ENCODE measurements at places on chromosomes 7 and 10.

DNA sequence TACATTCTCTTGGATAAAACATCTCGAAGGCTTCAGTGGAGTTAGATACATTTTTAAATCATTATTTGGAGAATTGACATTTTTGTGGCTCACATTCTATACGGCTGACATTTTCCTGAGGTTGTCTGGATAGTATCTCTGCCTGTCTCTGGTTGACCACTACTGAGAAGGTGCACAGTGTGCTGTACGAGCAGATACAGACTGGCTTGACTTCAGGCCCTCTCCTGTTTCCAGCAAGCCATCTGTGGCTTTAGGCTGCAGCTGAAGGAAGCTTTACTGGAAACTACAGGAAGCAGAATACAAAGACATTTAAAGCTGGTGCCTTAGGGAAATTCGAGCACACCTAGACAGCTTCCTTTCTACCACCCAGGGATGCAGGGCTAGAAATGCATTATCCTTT, 39.3 kb upstream of the RSU1 start:
- no peak for DNase-seq

GRCh38 chr7:50555594-50556140, 9.5 kb downstream of the DDC start:
- no peak for DNase-seq

- peak; percentile 37 for DNase-seq
Measured at GRCh38 chr10:49407552-49408137, 11.8 kb upstream of the DRGX start.

- no peak for DNase-seq
Measured at GRCh38 chr7:31145339-31145738, 93.2 kb downstream of the ADCYAP1R1 start.

DNA sequence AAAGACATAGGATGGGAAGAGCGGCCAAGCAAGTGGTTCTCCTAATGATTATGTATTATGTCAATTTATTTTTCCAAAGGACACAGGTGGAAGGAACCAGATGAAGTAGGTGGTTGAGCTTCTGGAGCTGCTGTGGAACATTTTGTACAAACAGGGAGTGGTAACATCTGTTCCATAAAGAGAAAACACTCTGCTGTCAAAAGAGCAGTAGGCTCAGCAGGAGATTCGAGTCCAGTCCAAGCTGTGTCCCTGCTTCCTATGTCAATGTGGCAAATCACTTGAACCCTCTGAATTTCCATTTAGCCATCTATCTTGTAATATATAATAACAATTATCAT, 448.0 kb upstream of the ANKRD30A start:
- DNase-seq: no peak

DNA sequence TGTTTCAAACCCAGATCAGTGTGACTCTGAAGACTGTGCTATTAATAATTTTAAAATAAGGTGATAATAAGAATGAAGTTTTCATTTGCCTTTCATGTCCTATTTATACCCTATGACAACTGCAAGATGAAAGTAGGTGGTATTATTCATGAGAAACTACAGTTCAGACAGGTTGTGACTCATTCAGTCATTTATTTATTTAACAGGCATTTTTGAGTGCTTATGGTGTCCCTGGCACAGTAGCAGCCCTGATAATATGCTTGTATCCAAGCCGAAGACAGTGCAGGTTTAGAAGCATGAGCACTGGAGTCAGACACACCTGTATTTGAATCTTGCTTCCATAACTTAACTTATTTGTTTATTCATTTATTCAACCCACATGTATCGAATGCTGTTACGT, 87.1 kb downstream of the FZD1 start:
- no peak for DNase-seq

GRCh38 chr10:125868372-125868975, 12.6 kb downstream of the DHX32 start:
- DNase-seq: no peak

GRCh38 chr10:56782503-56782902, 421.4 kb upstream of the ZWINT start:
- no peak for DNase-seq

DNA sequence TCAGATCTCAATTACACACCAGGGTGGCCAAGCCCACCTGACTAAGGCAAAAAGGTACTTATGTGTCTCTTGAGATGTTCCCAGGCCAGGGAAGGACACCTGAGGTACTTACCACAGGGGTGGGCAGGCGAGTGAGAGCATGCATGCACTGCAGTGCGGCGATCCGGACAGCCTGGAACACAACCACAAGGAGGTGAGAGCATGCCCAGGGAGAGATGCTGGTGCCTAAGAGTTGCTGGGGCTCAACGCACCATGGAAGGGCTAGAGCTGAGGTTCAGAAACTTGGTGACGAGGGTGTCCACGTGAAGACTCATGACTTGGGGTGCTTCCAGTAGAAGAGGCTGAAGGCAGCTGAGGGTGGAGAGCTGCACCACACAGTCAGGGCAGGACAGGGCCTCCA, 13.1 kb downstream of the ZDHHC16 start:
- no peak for DNase-seq

GRCh38 chr7:2838873-2839578, 5.1 kb downstream of the GNA12 start:
- DNase-seq: no peak

DNA sequence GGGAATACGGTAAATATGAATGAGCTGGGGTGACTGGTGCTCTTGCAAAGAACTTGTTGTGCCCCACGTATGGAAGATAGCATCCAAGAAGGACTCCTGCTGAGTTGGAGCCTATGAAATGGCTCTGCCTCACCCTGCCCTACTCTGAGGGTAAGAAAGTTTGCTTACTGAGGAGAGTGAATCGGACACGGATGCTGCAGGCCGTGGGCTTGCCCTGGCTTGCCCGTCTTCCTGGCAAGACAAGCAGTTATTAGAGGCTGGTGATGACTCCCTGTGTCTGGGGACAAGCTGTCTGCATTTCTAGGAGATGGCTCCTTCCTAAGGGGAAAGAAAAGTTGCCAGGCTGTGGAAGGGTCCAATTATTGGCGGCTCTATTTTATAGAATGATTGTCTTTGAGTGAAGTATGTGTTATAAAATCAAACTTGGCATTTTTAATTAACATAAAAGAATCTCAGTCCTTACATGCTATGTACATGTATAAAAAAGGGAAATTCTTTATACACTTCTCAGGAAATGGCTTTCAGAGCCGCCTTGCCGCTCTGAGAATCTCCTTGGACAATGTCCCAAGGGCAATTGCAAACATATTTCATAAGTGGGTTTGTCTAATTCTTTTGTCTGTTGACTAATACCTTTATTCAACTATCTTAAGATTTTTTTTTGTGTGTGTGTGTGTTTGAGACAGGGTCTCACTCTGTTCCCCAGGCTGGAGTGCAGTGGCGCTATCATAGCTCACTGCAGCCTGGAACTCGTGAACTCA, 64.6 kb downstream of the CYP26A1 start:
- no peak for DNase-seq

GRCh38 chr10:51097546-51097945, 23.3 kb downstream of the PRKG1 start:
- no peak for DNase-seq

GRCh38 chr7:157366722-157367121, 29.9 kb downstream of the DNAJB6 start:
- no peak for DNase-seq

DNA sequence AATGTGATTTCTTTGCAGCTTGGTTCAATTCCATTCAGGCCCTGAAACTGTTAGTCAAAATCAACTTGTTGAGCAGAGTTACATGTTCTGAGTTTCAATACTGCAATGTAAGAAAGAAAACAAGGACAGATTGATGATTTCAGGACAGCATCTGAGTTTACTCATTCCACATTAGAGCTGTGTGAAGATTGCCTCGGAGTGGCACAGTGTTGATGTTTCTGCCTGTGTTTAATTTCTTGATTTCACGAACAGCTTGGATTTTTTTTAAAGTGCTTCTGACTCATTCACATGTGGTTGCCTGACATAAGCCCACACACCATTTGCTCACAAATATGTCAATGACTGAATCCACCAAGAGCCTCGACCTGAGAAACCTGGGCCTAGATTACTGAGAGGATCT, 101.2 kb upstream of the PARD3 start:
- no peak for DNase-seq

- DNase-seq: no peak
Measured at GRCh38 chr10:79933961-79934360, 14.9 kb downstream of the SFTPD start.

DNA sequence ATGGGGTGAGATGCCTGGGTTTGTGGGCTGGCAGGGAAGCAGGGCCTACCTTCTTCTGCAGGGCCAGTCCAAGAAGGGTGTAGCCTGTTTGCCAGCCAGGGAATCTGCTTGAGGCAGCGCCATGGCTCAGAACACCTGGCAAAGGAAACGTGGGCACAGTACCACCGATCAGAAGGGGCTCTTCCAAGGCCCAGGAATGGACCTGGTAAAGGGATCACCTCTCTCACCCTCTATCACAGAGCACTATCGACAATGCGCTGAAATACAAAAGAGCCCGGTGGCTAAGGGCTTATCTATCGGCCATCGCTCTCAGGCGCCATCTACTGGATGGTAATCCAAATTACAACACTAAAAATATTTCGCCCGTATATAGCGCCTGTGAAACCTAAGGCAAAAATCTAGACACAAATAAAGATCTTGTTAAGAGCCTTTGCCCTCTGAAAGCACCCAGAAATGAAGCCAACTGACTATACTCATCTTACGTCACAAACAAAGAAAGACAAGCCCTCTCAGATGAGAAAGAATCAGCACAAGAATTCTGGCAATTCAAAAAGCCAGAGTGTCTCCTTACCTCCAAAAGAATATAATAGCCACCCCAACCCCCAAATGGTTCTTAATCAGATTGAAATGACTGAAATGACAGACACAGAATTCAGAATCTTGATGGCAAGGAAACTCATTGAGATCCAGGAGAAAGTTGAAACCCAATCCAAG, 217.8 kb upstream of the HPS1 start:
- DNase-seq: no peak

- no peak for DNase-seq
Measured at GRCh38 chr7:67554986-67555385, 558.4 kb downstream of the TYW1 start.

- DNase-seq: no peak
Measured at GRCh38 chr10:123642697-123643096, 23.5 kb upstream of the GPR26 start.

DNA sequence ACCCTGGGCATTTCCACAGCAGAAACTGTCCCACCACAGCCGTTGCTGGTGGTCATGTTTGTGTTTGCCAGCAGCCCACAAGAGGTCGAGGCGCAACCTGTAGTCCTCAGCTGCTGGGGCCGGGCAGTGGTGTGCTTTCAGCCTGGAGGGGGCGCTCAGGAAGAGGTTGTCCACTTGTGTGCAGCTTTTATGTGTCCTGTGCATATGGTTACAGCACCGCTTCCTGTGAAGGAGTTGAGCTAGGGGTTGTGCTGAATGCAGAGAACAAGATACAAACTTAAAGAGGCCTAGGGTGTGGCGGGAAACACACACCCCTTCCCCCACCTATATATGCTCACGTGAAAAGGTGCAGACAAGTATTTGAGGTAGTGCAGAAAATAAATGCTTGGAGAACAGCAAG, 29.5 kb upstream of the PFKFB3 start:
- DNase-seq: no peak

DNA sequence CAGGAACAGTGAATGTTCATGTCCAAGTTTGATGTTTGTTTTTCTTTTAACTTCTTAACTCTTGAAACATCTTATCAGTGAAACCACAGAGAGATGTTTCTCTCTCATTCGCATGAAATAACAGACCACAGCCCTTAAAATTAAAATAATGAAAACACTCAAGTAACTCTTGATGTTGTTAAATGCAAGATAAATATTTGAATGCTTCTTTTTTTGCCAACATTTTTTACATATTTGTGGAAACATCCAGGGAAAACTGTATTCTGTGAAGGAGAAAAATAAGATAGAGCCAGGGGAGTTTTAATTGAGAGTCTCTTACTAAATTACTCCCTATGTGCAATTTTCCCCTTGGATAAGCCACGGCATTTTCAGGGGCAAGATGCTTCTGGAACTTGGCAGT, 361.8 kb upstream of the MGMT start:
- no peak for DNase-seq

DNA sequence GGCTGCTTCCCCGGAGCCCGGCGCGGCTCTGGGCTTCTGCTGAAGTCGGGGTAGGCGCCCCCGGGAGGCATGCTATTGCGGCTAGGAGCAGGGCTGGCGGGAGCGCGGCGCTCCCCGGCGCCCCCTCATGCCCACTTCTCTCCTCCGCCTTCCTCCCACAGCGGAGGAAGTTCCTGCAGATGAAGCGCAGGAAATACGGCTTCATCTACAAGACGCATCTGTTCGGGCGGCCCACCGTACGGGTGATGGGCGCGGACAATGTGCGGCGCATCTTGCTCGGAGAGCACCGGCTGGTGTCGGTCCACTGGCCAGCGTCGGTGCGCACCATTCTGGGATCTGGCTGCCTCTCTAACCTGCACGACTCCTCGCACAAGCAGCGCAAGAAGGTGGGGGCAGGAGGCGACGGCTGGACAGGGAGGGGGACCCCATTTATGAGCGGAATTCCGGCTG, 479 bp downstream of the CYP26A1 start:
- no peak for DNase-seq

DNA sequence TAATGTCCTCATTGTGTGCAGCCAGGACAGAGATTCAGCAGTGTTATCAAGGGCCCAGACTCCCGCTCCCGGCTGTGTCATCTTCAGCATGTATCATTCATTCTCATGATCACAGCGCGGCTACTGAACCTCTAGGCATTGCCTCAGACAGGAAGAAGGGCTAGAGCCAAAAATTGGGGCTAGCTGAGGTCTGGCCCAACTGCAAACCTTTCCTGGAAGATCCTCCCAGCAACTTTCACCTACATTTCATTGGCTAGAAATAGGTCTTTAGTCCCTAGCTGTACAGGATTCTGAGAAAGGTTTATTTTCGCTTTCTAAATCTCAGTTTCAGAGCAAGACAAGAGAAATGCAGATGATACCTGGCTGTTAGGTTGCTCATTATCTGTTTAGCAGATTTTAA, 81.9 kb downstream of the CREM start:
- no peak for DNase-seq

DNA sequence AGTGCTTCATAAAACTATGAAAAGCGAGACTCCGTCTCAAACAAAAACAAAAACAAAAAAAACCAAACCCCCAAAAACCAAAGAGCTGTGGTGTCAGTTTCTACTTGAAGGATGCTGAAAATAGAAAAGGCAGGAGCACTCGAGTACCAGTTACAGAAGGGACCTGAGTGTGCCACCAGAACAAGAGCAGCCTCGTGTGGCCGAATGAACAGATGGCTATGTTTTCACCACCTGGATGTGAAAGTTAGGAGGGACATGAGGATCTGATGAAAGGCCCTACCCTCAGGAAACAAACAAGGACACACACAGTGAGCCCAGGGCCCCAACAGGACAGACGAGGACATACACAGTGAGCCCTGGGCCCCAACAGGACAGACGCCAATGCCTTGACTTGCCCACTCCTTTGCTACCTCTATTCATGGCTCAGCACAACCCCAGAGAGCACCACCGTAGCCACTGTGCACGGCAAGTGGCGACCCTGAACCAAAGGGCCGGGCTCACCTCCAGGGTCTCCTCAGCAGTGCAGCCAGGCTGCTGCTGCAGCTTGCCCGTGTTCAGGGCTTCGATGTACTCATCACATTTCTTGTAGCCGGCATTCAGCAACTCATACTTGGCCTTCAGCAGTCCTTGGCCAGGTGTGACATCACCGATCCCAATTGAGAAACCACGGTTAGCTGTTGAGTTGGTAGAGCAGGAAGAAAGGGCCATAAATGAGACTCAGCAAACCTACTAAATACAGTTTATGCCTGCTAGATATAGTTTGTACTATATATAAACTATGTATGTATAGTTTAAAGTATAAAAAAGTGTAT, 24.9 kb downstream of the POLR3A start:
- DNase-seq: no peak

All from amygdala (tissue), 56 donors.